ENCODE measurements at places on chromosomes 4 and X.
A peak's percentile ranks its signal among the peaks of the same experiment; 100 is the strongest.

GRCh38 chr4:184695178-184695896 lies 38.6 kb downstream of the CENPU start:
- no peak for DNase-seq

DNA sequence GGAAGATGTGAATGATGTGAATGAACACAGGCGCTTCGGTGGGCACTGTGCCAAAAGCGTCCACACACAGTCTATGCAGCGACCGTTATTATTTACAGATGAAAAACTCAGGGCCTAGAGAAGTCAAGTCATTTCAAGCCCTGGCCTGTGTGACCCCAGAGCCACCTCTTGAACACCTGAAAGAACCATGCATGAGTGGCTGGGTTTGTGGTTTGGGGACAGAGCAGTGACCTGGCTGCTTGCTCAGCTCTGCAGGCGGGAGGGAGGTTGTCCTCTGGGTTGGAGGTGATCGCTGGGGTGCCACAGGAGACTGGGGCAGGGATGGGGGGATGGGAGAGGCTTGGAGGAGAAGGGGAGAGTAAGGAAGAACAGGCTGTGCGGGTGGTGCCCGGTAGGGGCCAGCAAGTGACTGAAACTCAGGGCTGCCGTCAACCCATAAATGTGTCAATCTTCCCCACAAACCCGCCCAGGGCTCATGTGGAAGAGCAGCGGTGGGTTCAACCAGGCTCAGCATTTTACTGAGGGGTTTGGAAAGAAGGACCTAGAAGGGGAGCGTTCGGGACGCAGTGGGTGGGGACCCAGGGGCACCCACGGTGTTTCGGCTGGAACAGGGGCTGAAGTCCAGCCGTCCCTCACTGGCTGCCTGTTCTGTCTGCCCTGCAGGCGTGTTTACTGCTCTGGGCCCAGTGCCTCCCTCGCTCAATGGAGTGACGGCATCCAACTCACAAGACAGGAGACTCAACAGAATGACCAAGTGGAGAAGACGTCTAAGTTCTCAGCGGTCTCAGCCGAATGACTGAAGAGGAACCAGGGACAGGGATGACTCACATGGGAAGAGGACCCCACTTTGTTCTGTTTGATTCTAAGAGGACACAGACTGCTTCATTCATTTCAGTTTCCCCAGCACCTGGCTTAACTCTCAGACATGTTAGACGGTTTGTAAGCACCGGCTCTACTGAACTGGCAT lies 167.8 kb downstream of the AFAP1 start:
- peak; percentile 59 for DNase-seq

- no peak for DNase-seq
Measured at GRCh38 chrX:151912780-151913179, at the start of gene MAGEA4. Gene MAGEA4 (plus strand): TSS chrX:151912889. CDS start chrX:151923665, 10,776 bp downstream.

DNA sequence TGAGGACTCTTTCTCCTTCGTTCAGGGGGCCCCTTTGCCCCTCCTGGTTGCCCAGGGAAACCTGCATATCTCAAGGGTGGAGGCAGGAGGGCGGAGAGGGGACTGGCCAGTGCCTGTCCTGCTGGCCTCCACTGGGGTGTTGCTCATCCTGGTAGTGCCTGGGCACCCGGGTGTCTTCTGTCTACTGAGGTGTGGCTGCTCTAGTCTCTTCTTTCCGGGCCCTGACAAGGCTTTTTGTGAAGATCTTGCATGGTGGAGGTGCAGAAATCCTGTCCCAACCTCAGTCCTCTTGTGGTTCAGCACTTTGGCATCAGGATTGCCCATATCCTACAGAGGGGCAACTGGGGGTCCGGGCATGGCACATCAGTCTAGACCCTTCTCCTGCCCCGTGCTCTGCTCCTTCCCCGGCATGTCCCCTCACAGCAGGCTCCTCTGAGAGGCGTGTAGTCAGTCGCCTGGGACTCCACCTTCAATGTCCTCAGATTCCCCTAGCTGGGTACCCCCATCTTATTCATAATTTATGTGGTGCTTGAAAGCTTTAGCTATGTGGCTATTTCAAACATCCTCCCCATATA lies 1.9 kb downstream of the CCDC110 start:
- DNase-seq = no peak

DNA sequence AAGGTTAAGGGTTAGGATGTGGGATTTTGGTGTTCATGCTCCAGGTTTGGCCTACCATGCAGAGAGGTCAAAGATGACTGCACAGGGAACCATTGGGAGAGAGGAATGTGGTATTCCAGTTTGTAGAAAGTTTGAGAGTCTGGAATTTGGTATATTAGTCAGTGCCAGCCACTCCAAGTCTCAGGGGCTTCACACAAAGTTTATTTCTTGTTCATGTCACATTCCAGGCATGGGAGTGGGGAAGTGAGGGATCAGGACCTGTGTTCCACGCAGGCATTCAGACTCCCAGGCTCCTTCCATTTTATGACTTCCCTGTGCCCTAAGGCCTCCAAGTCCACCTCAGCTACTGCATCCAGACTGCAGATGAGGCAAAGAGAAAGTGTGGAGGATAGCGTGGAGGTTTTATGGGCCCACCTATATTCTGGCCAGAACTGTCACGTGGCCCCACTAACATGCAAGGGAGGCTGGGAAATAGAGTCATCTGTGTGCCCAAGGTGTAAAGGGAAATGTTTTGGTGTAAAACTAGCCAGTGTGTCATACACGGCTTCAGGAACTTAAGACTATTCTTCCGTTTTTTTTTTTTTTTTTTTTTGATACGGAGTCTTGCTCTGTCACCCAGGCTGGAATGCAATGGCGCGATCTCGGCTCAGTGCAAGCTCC lies 140.6 kb upstream of the SCML1 start:
- DNase-seq = no peak

GRCh38 chr4:10554121-10554520 lies 96.9 kb upstream of the ZNF518B start:
- DNase-seq = no peak

GRCh38 chrX:114905251-114905650 lies 112.2 kb downstream of the IL13RA2 start:
- DNase-seq = no peak

GRCh38 chr4:138348055-138348454 lies 105.9 kb upstream of the SLC7A11 start:
- no peak for DNase-seq

GRCh38 chr4:19850909-19851308 lies 400.8 kb upstream of the SLIT2 start:
- no peak for DNase-seq

DNA sequence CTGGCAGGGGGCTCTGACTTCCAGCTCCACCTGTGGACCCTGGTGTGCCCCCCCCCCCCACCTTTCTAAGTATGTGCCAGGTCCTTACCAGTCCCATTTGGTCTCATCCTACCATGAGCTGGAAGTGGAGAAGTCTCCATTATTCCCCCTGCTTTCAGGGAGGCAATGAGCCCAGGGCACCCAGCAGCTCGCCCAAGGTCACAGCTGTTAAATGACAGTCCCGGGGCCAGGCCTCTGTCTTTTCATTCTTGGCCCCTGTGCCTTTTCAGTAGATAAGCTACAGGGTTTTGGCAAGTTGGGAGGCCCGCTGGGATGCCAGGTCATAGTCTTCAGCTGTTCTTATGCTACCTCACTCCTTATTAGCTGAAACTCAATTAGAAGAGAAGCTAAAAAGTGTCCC lies 249.1 kb downstream of the EVC2 start:
- peak; percentile 37 for DNase-seq

DNA sequence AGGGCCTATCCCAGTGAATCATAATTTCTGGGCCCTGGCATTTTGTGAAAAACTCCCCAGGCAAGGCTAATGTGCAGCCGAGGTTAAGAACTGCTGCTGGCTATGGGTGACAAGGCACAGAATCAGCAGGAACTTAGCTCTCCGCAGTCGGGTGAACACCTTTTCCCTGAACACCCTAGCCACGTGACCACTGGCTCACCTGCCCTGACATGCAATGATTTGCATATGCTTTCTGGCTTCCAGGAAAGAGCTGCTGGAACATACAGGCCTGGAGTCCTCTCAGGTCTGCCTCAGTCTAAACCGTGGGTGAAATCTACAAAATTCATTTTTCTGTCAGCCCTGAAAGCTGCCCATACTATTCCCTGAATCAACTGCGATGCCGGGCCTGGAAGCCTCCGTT lies 56.6 kb downstream of the ZNF827 start:
- DNase-seq = no peak

GRCh38 chr4:89039730-89040338 lies 17.2 kb downstream of the FAM13A start:
- no peak for DNase-seq

DNA sequence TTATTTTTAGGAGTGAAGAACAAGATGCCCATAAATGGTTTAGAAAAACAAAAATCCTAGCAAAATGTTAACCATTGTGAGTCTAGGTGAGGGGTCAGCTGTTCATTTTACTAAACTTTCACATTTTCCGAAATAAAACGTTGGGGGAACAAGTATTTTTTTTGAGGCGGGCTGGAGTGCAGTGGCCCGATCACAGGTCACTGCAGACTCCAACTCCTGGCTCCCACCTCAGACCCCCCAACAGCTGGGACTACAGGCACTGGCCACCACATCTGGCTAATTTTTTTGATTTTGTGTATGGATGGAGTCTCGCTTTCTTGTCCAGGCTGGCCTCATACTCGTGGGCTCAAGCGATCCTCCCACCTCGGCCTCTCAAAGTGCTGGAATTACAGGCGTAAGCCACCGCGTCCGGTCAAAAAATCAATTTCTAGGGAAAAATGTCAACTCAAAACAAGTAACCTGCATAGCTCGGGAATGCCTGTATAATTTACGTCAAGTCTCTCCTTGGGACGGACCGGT lies 742 bp upstream of the TAF1 start:
- no peak for DNase-seq

DNA sequence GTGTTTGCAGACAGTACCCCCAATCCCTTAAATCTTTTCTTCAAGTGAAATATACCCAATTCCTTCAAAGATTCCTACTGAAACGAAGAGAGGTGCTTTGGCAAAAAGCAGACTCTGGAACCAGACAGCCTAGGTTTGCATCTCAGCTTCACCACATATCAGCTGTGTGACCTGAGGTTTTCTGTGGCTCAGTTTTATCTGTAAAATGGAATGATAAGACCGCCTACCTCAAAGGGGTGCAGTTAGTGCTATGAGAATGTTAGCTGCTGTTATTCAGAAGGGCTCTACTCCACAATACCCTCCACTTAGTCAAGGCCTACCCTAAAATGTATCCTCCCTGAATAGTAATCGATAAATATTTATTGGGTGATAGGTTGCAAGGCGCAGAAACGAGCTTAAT lies 664 bp downstream of the PIR start:
- no peak for DNase-seq

- DNase-seq = no peak
Measured at GRCh38 chrX:154818916-154819770, 13.9 kb upstream of the MPP1 start.

- no peak for DNase-seq
Measured at GRCh38 chrX:13855689-13856450, 39.0 kb upstream of the GPM6B start.

GRCh38 chr4:85842540-85842939 lies 367.6 kb downstream of the ARHGAP24 start:
- DNase-seq = peak; percentile 67

- no peak for DNase-seq
Measured at GRCh38 chr4:2576290-2576689, 39.8 kb downstream of the FAM193A start.

DNA sequence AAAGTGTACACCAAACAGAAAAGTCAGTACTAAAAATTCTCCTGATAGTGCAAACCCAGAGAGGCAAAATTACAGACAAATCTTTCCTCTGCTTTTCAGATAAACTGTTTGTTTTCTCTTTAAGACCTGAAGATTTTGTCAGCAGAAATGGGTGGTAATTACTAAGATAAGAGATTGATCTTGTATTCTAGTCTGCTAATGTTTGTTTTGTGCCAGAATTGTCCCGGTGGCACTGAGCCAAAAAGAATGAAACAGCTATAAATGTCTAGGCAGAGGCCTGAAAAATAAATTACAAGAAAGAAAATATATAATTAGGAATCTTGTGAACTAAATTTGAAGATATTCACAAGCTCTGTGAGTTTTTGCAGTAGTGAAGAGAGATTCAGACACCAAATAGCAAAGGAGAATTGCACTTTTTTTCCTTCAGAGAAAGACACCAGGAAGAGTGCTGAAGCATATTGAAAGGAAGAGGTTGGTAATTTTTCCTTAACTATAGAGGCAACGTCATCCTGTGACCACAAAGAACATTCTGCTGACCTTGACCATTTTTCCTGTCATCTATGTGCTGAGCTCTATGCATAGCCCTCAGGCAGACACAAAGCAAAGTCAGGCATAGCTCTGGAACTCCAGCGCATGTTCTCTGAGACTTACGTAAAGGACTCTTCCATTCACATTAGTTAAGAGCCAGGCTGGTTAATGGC lies 314.5 kb upstream of the RASGEF1B start:
- no peak for DNase-seq

- no peak for DNase-seq
Measured at GRCh38 chr4:21830272-21830671, 118.3 kb downstream of the KCNIP4 start.

DNA sequence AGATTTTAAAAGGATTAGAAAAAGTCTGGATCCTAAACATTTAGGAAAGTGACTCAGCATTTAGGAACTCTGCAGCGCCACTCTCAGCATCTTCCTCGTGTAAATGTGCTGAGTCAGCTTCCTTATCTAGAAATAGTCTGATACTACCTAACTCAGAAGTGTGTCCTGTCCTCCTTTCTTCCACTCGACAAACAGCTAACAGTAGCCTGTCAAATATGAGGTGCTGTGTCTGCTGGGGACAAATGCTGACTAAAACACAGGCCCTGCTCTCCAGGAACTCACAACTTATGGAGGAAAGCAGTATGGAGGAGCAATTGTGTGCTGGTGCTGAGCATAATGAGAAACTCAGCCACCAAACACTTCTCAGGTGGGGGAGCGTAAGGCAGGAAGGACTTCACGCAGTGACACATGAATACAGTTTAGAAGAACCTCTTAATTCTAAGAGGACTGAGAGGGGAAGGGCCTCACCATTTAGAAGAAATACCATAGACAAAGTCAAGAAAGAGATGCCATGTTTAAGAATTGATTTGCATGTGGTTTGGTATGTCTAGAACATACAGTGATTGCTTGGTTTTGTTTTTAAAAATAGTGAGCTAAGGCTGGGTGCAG lies 125.3 kb downstream of the SOWAHB start:
- DNase-seq = no peak

DNA sequence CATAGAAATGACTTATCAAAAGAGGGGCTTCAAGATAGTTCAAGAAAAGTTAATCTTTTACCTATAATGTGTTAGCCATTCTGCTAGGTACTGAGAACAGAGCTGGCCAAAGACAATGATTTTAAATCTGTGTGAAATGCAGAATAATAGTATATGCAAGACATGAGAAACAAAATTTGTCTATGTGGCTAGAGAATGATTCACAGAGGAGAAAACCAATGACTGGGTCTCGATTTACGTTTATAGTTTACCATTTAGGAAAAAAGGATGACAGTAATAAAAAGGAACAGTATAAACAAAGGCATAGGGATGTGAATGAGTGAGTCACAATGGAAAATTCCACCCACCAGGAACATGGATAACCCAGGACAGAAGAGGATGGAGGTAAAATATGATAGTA lies 31.9 kb downstream of the NPFFR2 start:
- no peak for DNase-seq
